ENCODE measurements at places on chromosomes 11 and 22. TPM values are rescaled to one million over a fixed set of nuclear protein-coding genes. Genes with fewer than 3 reads are reported as not detected.

GRCh38 chr11:3853899-3854659 lies 1.4 kb upstream of the STIM1 start:
- DNase-seq = peak; percentile 26

The VPREB3 gene
- total RNA-seq = not detected

The TP53AIP1 gene
- 0.20 TPM for total RNA-seq

The OR4D9 gene
- total RNA-seq = not detected

DNA sequence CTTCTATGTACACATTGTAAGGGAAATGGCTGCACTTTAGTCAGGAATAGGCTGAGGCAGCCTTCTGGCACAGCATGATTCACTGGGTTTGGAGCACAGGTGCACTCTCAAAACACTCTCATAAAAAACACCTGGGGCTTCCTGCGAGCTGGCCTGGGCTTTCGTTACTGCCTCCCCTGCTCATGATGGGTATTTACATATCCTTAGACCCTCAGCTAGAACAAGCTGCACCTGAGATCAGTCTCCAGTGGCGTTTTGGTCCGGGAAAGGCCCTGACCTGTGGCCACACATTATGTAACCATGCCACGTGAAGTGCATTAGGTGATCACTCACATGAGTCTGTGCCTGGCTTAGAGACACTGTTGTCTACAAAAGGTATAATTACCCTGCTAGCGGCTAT lies 321.7 kb downstream of the TMEM135 start:
- no peak for DNase-seq

DNA sequence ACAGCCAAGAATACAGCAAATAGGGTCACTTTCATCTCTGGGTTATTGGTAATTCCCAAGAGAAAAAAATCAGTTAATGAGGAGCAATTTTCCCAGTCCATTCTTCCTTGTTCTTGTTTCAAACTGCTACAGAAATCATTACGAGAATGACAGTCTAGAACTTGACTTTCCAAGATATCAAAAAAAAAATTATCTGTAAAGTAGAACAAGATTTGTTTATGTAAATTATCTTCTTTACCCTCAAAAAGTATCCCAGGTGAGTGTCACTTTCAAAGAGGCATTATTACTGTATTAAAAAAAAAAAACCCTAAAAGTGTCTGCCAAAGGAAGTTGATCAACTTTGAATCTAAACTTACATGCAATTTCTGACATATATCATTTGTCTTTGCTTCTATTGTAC lies at the start of gene OR5W2:
Gene OR5W2 (minus strand): TSS at position 101 of the 400 bp plus-strand sequence. CDS start 0 bp downstream, at position 101.
- no peak for DNase-seq

GRCh38 chr11:32425761-32426160 lies 9.6 kb downstream of the WT1 start:
- DNase-seq = no peak

GRCh38 chr11:116122697-116123472 lies 618.7 kb upstream of the CADM1 start:
- no peak for DNase-seq

The KREMEN1 gene
- 4.6 TPM for total RNA-seq

DNA sequence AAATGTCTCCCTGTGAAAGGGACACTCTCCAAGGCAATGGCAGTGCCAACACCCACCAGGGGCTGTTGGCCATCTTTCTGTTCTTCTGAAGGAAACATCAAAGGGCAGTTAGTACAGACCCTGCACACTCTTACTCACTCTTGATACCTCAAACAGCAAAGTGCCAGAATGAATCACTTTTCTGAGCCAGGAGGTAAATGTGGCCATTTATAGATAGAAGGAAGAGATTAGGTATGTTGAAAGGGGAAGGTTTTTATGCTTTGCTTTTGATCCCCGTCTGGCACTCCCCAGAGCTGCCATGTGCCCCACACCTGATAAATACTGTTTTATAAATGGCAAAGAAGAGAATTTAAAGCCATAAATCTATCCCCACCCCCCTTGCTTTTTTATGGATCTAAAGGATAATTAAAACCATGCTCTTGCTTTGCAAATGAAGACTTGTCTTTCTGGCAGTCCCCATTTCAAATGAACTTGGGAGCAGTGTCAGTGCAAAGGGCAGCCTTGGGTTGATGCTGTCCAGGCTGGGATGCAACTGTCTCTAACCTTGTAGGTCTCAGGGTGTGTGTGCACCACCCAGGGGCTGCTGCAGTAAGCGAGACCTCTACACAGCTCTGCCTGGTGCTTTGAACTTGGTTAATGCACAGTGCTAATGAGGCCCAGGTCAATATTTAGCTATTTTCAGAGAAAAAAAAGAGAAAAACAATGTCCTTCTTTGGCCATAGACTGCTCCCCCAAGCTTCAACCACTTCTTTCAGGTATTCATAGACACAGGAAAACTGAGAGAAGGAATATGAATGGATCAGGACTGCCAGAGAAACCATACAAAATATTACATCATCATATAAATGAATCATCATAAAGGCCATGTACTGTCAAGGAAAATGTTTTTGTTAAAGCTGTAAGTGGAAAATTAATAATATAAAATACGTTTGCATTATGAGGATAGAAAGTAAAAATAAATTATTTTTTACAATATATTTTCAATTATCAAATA lies 207.5 kb downstream of the ETS1 start:
- no peak for DNase-seq

DNA sequence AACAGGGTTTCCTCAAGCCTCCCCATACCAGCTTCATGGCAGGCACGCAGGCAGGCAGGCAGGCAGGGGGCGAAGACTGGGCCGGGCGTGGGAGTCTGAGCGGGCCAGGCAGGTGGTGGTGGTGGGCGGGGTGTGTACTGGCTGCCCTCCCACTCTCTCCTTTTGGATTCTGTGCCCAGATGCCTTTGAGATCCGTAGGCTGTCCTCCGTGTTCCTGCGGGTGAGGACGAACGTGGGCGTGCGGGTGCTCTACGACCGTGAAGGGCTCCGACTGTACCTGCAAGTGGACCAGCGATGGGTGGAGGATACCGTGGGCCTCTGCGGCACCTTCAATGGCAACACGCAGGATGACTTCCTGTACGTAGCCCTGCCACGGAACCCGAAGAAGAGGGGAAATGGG lies 23.0 kb downstream of the OTOG start:
- no peak for DNase-seq

The C11orf42 gene
- total RNA-seq = not detected

DNA sequence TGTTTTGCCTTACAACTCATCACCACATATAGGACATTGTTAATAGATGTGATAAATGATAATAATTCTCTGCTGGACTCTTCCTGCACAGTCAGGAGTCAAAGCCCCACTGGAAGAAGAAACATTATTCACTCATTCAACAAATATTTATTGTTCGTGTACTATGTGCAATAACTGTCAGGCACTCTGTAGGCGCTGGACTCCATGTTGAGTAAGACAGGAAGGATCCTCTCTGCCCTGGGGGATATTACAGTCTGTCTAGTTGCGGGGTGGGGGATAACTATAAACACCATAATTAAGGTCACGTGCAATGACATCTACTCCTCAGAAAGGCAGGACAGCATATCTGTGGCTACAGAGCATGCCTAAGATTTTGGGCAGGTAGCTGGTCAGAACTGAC lies 281.1 kb downstream of the FAT3 start:
- no peak for DNase-seq

DNA sequence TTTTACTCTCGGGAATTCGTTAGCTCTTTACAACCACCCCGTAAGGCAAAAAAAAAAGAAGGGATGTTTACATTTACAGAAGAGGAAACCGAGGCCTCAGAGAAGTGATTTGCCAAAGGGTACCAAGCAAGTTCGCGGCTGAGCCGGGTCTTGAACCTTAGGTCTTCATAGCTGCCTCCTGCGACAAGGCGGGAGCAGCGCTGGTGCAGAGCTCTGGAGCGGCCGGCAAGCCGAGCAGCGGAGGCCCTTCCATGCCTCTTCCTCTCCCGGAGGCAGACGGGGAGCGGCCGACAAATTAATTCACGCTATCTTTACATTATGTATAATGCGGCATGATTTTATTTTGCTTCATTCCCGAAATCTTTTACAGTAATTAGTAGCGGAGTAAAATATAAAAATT lies 536.3 kb downstream of the INSC start:
- no peak for DNase-seq

DNA sequence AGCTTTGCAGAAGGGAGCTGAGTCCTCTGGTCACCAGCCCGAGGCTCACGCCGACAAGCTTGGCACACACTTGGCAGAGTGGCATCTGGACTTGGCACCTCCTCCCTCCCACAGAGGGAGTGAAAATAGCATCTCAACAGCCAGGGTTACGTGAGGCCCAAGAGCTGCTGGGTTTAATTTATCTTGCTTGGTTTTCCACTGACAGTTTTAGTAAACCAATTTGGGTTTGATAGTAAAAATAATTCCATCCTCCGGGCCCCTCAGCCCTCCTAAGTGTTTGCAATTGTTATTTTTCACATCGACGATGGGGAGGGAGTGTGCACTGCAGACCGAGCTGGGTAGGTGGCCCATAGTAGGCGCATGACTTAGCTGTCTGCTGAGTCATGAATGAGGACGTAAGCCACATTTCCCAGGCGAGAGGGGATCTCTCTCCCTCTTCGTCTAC lies 107.6 kb upstream of the ASPHD2 start:
- no peak for DNase-seq
